ENCODE measurements at places on chromosomes 12 and 14. TPM values are rescaled to one million over a fixed set of nuclear protein-coding genes. Genes with fewer than 3 reads are reported as not detected.

The SLC5A8 gene
- under 0.01 TPM for total RNA-seq

The JKAMP gene
- 48.5 TPM for total RNA-seq

The BRF1 gene
- total RNA-seq, result 38.1 TPM

The SYT10 gene
- total RNA-seq, result not detected

The SLC38A4 gene
- total RNA-seq, result 4.7 TPM

The GDF11 gene
- total RNA-seq, result 3.1 TPM

The CD69 gene
- total RNA-seq, result 8.4 TPM

The DAD1 gene
- 244 TPM for total RNA-seq

The CCDC175 gene
- total RNA-seq, result not detected

The MUCL1 gene
- not detected for total RNA-seq

The BICDL1 gene
- 1.0 TPM for total RNA-seq

The FGF23 gene
- total RNA-seq, result under 0.01 TPM

The CDKN3 gene
- total RNA-seq, result 15.7 TPM

The CHPT1 gene
- 18.3 TPM for total RNA-seq

The PDE3A gene
- 18.3 TPM for total RNA-seq

The FOXN4 gene
- total RNA-seq, result not detected

The SYNE3 gene
- 21.4 TPM for total RNA-seq
